Mesenchymal stem cell (in vitro differentiated cells and primary cell): ENCODE measurements at places on chromosomes 12 and 14.
A peak's percentile ranks its signal among the peaks of the same experiment; 100 is the strongest.

DNA sequence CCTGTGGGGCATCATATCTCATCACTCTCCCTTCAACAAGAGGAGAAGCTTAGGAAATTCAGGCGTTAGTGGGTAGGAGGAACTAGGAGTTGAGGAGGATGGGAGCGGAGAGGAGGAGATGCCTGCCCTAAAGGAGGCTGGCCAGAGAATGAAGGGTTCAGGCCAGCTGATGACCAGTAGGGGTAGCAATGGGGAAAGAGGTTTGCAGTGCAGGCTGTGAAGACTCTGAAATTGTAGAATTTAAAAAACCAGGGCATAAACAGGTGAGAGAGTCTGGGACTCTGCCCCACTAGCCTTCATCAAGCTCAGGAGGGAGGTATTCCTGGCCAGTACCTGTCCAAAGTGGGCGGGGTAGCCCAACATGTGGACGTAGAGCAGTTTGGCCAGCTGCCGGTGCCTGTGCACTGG is 809 bp downstream of the AP1G2 start:
- DNase-seq: peak; percentile 22

- DNase-seq: no peak
Measured at GRCh38 chr12:109770104-109770860, 56.7 kb downstream of the FAM222A start.

DNA sequence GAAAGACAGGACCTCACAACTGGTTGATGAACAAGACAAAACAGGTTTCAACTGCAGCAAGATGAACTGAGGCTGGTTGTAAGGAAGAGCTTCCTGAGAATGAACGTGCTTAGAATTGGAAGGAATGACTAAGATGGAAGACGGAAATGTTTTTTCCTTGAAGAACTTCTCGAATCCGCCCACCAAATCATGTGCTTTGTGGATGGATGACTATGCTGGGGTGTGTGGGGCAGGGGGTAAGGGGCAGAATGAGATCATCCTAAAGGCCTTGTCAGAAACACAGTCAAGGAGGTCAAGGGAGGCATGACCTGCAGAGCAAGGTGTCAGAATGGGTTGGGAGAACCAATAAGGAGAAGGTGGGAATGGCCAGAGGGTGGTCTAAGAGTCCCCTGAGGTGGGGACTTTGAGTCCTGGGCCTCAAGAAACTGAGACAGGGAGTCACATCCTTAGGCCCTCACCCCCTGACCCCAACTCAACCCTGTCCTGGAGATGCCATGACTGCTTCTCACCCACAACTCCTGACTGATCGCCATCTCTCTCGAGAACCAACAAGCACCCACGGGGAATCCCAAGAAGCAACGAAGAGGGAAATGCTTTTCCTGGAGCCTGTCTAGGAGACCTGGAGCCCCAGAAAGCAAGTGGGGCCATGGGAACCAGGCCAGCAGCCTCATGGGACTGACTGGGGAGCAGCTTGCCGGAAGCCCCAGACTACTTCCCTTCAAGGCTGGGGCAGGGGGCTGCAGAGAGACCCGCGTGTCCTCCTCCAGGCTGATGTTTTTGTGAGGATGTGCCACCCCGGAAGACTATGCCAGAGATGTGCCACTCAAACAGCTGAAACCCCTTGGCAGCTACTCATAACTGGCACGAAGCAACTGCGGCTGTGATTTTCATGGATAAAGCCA is 84.0 kb downstream of the ACTN1 start:
- peak; percentile 58 for DNase-seq

- peak; percentile 71 for DNase-seq
Measured at GRCh38 chr12:15693228-15693911, 95.8 kb downstream of the EPS8 start.

- no peak for DNase-seq
Measured at GRCh38 chr12:19885093-19885812, 446.0 kb downstream of the AEBP2 start.

DNA sequence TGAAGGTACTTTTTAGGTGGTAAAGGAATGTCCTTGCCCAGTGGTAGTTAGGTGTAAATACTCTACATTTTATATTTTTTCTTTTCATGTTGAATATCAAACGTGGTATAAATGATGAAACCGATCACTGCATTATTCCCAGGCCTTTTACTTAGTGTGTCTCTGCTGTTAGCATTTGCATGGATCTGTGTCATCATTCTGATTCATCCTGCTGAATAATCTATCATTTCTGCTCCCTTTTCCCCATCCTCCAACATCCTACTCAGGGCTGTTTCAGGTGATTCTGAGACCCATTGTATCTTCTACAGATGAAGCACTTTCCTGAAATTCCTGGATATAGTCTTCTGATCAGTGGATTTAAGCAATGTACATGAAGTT is 61.0 kb upstream of the PTHLH start:
- peak; percentile 18 for DNase-seq

DNA sequence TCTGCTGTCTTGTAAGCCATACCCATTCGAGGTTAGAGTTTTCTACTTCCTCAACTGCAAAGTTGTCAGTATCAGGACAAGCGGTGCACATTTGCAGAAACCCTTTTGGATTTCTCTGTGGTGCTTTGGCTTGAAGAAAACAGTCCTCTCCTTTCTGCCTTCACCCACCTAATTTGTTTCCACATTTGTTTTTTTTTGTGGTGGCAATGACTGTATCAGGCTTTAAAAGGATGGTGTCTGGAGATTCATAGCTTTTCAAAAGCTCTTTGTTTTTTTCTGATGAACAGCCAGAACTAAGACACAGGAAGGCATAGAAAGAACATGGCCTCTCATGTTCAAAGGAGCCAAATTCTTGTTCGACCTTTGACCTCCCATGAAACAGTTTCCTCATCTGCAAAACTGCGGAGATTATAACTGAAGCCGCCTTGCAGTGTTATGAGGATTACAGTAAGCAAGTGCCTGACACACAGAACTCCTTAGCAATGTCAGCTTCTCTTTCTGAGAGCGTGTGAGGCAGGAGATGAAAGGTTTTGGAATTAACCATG is 270.6 kb upstream of the TBX3 start:
- DNase-seq: no peak

DNA sequence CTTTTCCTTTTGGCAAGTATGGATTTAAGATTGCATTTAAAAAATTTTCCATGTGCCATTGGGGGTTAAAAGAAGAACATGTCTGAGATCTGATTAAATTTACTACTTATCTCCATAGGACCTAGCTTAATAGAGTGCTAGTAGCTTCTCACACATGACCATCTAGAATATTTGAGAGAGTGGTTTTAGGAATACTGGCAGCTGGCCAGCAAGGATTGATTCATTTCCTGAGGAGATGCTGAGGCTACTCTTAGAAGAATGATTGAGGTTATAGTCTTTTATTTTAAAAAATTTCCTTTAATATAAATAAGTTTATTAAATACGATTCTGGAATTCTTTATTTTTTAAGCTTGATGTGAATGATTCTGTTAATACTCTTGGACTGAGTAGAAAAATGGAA is 56.2 kb downstream of the MIPOL1 start:
- peak; percentile 49 for DNase-seq

DNA sequence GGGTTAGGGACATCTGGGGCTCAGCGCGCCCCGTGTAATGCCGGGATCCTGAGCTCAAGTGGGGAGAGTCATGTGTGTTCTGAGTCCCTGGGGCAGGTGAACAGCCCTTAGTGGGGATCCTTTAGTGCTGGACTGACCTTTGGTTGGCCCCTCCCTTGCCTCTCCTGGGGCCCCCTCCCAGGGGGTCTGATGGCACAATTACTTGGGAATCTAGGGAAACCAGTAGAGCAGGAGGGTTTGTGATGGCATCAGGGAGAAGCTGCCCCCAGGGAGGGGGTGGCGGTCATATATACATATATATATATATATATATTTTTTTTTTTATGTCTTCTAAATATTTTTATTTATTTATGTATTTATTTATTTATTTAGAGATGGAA is at the start of gene MORN3:
TSS of gene MORN3 (minus strand) at position 134 of the 380 bp plus-strand sequence. CDS start 171 bp downstream, outside the sequence.
- no peak for DNase-seq

GRCh38 chr12:76057326-76057725 is 25.8 kb upstream of the PHLDA1 start:
- DNase-seq: no peak
